ENCODE measurements at places on chromosomes 2 and 18.

- DNase-seq = no peak
Measured at GRCh38 chr2:173996766-173997165, 31.6 kb upstream of the SP3 start.

DNA sequence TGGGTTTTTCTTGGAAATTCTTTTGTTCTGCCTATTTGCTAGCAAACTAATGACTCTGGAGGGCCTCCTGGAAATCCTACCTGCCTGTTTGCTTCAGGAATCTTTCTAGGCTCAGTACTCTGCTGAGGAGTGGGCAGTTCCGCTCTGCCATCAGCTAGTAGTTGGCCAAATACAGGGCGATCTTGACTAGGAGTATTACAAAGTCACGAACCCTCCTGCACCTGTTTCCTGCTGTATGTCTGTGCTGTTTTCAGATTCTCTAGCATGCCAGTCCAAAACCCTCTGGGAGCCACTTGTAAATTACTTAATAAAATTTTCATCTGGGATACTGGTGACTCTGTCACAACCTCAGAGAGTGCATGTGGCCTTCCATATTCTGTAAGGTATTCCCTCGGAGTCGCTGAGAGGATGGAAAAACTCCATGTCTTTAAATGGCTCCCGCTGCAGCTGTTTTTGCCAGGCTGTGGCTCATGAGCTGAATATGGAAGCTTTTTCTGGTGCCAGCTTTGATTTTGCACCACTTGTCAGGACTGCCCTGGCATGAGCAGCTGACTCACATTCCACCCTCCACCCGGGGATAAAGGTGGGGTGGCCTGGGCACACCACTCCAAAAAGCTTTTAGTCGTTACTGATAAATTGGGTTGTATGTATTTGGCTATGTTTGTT, 123.0 kb downstream of the RTN4 start:
- DNase-seq = no peak

GRCh38 chr2:3126911-3127621, 250.6 kb downstream of the EIPR1 start:
- no peak for DNase-seq

DNA sequence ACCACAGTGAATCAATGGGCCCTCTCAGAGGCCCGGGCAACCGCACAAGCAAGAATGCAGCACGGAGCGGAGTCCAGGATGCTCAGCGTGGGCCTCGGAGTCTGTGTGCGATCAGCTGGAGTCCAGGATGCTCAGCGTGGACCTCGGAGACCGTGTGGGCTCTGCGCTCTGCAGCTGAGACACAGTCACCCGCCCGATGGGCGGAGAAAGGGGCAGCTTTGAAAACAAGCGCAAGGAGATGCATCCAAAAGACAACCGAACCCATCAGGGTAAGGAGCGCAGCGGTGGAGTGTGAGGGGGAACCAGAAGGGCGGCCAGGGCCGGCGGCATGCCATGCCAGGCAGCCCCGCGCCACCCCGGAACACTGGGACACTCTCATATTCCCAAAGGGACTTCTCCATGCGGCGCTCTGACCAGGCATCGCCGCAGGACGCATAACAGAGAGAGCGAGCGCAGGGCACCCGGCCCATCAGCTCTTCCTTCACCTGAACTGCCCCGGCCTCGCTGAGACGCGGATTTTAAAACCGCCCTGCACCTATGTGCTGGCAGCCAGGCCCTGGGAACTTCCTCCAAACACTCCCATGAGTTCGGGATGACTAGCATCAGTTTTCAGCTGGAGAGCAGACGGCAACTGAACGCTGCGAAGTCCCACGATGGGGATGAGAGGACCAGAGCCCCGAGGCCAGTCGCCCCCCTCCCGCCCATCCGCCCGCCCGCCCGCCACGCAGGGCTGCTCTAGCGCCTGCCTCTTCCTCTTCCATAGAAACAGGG, 44.7 kb downstream of the MC5R start:
- DNase-seq = no peak

DNA sequence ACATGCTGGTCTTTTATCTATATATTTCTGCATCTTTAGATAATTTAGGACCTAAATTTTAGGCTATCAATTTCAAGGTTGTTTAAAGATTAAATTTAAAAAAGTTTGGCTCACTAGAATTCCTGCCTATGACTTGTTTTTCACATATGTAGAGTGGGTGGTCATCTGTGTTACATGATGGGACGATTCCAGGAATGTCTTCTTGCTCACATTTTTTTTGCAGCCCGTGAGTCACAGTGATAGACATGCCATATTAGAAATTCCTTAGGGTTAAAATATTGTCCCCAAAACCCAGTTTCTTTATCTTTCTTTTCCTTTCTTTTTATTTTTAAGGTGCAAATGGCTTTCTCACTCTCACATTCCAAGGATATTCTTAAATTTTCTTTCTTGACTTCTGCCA, 652.0 kb downstream of the PLCL1 start:
- DNase-seq = no peak

- DNase-seq = no peak
Measured at GRCh38 chr2:152924722-152925121, 206.3 kb downstream of the ARL6IP6 start.

DNA sequence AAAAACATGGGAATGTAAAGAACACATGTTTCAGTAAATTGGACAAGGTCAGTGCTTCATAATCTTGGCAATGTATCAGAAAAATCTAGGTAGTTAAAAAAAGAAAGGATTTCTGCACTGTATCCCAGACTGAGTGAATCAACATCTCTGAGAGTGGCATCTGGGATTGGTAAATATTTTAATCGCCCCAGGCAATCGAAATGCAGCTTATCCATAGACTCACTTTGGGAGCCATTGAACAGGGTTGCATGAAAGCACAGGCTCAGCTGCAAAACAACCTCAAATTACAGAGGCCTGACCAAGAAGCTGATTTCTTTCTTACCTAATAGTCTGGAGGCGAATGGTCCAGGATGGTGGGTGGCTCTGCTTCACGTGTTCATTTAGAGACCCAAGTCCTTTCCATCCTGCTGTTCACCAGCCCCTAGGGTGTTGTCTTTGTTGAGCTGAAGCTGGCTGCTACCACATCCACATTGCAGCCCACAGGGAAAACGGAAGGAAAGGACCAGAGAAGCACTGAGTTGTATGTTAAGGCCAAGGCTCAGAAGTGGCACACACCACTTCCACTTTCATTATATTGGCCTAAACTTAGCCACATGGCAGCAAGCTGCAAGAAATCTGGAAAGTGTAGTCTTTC, 59.0 kb downstream of the MOGAT1 start:
- DNase-seq = no peak

- no peak for DNase-seq
Measured at GRCh38 chr18:64710105-64710861, 561.4 kb upstream of the LINC00305 start.

GRCh38 chr2:151927501-151928221, 99.4 kb upstream of the ARL5A start:
- DNase-seq = no peak

GRCh38 chr2:170260188-170260587, 82.2 kb downstream of the MYO3B start:
- no peak for DNase-seq

DNA sequence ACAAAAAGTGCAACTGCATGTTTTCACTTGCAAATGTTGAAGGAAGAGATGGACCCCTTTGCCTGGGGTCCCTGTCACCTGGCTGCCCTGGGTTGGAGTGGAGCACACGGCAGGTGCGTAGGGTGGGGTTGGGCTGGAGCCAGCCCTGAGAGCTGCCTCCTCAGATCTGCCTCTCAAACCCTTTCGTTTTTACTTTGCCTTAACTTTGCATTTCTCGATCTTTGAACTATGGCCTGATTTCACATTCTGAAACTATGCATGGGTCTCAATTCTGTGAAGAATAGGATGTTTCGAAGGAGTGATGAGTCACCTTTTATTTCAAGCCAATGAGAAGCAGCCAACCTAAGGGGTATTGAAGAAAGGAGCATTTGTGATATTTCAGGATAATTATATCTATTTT, 132.8 kb downstream of the ACOXL start:
- no peak for DNase-seq

GRCh38 chr2:197191940-197192322, 118.6 kb downstream of the ANKRD44 start:
- DNase-seq = peak; percentile 72

- DNase-seq = no peak
Measured at GRCh38 chr2:138104071-138104470, 139.8 kb downstream of the HNMT start.

DNA sequence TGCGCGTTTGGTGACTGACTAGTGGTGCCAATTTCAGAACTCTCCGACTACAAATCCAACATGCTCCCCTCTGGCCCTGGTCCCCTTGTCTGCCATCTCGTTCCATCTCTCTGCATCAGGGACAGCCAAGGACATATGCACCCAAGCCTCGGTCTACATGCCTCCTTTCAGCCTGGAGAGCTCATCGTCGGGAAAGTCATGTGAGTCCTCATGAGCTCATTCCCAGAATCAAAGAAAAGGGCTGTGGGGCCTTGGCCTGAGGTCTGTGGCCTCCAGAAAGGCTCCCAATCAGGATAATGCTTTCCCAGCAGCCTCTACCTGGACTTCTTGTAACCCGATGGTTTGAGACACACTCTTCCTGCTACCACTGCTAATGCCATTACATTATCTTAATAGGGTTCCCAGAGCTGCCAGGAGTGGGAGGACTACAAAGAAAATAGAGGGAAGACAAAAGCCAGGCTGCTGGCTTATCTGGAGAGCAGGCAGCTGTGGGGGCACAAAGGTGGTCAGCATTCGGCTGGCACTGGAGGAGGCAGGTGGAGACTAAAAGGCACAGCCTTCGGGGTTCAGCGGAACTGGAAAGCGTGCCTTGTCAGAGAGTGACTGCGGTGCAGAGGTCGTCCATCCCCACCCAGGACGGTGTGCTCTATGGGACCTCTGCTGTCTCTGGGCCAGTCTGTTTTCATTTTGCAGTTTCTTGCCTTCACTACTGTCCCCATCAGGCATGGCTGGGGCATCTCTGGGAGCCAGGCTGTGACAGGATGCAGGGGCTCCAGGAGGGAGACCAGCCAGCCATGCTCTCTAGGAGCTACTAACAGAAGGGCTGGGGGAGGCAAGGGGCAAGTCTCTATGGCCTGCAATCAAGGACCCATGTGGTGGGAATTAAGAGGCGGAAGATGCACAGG, 104.4 kb upstream of the SMAD2 start:
- DNase-seq = no peak

- no peak for DNase-seq
Measured at GRCh38 chr2:230895536-230896345, 29.3 kb downstream of the GPR55 start.

Data from stimulated activated effector memory CD8-positive, alpha-beta T cell treated with anti-CD3 and anti-CD28 coated beads, Interleukin-12 subunit alpha, Interleukin-12 subunit beta, amount 100 ng/mL, for 72 hours (primary cell).